NCI-H1092 (cell line): ENCODE measurements at places on chromosomes 5 and 9.

DNA sequence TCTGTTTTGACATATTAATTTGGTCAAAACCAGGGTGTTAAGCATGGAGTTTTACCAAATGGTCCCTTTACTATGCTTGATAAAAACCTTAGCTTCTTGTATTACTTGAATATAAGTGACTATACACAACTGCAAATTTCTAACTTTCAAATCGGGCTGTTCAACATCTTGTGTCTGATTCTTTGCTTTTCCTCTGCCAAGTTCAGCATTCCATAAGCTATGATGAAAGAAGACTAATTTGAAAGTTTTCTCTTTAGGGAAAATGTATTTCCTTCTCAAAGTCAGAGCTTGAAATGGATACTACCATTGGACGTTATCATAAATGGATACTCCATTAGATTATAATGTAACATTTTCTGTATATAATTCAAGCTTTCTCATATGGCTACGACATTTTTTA lies 792.9 kb downstream of the EFNA5 start:
- DNase-seq: no peak

DNA sequence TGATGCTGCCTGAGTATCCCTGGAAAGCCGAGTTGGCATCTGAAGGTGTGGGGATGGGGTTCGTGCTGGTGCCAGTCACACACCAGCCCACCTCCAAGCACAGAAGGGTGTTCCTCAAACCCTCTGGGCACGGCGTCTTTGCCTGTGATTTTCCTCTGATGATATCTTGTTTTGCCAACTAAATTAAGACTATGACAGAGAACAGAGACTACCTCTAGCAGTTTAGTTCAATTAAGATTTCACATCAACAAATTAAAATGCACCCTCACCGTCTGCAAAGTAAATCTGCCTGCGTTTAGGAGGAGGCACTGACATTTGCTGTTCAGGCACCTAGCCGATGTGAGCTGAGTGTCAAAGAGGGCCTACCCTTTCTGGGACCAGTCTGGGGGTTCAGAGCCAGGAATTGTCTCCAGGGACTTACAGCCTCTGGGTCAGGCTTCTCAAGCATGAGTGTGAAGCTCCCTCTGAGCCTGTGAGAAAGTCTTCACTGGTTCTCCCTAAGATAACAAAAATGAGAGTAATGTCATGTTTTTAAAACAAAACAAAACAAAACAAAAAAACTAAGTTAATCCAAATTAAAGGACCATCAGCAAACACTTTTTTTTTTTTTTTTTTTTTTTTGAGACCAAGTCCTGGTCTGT lies 55.4 kb upstream of the CTNNA1 start:
- DNase-seq: no peak

- DNase-seq: no peak
Observed at GRCh38 chr9:18330401-18331309, 143.3 kb upstream of the ADAMTSL1 start.

DNA sequence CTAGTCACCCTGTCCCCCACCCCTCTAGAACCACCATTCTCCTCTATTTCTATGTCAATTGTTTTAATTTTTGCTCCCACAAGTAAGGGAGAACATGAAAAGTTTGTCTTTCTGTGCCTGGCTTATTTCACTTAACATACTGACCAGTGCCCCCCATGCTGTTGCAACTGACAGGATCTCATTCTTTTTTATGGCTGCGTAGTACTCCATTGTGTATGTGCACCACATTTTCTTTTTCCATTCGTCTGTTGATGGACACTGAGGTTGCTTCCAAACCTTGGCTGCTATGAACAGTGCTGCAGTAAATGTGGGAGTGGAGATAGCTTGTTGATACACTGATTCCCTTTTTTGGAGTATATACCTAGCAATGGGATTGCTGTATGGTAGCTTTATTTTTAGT lies 7.4 kb upstream of the TERT start:
- no peak for DNase-seq

DNA sequence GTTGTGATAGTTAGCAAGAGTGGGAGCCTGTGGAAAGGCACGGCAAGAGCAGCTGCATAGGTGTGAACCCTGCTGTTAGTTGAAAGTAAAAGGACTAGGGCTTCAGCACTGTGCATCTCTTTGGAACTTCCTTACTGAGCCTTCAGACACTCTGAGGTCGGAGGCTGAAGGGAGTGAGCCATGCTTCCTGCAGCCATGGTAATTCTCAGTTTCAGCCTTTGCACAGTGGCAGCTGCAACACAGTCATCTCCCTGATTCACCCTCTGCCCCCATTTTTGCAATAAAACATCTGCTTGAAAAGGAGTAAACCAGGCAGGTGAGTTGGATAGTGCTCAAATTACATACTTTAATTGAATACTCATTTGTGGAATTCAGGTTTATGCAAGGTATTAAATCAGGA lies 6.5 kb upstream of the TLE4 start:
- no peak for DNase-seq

DNA sequence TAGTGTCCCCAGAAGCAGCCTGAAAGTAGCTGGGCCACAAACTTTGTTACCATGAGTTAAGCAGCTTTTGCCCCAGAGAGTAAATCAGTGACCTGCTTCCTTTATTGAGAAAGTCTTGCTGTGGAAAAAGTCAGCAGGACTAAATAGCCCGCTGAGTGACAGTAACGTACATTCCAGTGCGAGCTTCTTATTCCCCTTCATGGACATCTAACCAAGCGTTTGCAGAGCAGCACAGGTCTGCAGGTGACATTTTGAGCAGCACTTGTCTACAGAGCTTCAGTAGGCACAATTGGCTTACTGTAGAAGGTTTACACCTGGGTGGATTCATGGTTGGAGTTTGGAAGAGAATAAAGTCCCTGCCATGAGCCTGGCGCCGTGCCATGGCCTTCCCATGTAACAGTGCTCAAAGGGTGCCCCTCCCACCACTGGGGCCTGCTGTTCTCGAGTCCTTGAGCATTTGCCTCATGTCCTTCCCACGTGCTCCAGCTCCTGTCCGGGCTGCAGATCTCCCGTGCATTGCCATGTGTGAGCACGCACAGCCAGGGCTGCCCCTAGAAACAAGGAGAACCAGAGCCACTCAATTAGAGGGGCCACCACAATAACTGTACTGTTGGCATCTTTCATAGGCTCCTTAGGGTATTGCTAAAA lies 41.3 kb upstream of the GRHPR start:
- DNase-seq: no peak

- no peak for DNase-seq
Observed at GRCh38 chr9:92308893-92309292, 15.4 kb upstream of the IARS1 start.

DNA sequence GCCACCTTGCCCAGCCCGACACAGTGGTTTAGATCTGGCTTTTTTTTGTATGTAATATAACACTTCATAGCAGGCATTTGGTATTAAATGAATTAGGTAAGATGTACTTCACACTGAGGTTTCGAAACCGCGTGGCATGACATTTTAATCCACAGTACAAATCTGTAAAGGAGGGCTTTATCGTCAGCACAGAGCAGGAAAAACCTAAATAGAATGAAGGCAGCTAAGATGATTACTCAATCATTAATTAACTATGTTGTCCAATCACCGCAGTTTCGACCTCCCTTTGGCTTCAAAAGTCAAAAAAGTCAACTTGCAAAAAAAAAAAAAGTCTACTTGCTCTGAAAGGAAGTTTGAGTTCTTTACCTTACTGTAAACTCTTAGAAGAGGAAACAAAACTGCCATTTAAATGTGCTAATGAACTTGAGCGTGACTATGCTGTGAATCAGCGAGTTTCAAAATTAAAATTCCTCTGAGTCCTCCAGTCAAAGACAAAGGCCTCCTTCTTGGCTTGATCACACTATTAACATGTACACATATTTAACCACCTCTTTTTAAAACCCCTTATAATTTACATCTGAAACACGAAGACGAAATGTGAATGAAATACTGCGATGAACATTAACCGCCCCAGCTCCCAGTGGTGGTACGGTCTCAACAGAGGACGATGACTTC lies 698 bp upstream of the SEC24A start:
- no peak for DNase-seq

GRCh38 chr5:113607361-113607760 lies 93.9 kb downstream of the YTHDC2 start:
- DNase-seq: no peak

DNA sequence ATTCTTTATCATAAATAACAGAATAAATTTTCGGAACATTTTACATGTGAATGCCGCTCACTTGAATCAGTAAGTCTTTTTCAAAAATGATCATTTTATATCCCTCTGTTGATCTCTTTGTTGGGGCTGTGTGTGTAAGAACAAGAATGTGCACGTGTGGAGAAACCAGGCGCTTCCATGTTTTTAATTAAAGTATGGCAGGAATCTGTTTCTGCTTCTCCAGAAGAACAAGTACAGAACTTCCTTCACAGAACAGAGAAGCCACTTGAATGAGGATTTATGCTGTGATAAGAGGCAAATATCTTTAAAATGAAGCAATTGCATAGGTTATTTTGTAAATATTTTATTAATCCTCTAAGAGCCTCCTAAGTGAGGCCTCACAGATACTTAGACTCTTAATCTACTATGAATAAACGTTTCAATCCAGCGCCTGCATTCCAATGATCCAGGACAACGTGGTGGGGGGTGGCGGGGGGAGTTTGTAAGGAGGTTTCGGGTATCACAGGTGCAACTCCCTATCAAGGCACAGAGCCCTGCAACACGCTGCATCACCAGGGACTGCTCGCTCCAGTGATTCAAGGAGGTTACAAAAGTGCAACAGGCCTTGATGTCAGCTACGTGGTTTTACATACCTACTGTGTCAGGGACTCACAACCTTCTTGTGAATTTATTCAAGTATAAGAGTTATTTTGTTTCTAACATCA lies 409.2 kb downstream of the BNC2 start:
- DNase-seq: no peak

DNA sequence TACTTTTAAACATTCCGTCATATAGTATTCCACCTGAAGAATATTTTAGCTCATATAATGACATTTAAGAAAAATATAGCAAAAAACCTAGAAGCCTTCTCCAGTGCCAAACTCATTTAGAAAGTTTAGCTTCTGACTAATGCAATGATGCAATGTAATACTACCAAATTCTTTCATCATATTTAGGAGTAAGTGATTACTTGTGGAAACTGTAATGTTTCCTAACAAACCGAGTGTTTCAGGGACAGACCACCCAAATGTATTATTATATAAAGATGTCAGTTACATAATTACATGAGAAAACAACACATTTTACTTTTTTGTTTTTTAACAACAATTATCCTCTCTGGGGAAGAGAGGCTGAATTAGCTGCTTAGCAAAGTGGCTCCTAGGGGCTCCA lies 316.2 kb downstream of the ARL15 start:
- no peak for DNase-seq

GRCh38 chr9:90137801-90138200 lies 504.8 kb downstream of the DIRAS2 start:
- DNase-seq: no peak

DNA sequence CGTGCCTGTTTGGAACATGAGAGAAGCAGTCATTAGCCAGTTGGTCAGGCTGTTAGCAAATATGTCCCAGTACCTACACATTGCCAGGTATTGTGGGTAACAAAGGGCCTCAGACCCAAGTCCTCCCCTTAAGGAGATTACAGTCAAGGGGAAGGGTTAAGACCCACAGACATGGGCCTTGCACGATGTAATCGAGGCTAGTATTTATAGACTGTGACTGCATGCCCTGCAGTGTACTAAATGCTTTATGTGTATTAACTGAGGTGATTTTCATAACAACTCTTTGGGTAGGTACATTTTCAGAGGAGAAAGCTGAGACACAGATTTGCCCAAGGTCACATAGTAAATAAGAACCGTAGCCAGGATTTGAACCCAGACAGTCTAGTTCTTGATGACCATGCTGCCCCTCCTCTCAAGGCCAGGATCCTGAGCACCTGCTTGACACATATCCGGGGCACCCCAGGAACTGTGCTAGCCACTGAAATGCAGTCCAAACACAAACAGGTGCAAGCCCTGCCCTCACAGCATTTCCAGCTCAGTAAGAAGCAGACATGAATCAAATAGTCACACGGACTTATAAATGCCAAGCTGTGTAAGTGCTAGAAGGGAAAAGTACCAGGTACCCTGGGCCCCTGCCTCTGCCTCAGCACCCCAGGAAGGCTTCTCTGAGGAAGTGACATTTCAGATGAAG lies 32.0 kb upstream of the GRPEL2 start:
- no peak for DNase-seq

GRCh38 chr9:96302021-96302420 lies at the start of gene HSD17B3:
TSS of gene HSD17B3 (minus strand) at chr9:96302176. CDS start at chr9:96302104, 72 bp downstream.
- no peak for DNase-seq

GRCh38 chr5:32387841-32388240 lies 56.7 kb downstream of the ZFR start:
- no peak for DNase-seq

GRCh38 chr5:129111351-129111750 lies 16.8 kb downstream of the ISOC1 start:
- DNase-seq: no peak

DNA sequence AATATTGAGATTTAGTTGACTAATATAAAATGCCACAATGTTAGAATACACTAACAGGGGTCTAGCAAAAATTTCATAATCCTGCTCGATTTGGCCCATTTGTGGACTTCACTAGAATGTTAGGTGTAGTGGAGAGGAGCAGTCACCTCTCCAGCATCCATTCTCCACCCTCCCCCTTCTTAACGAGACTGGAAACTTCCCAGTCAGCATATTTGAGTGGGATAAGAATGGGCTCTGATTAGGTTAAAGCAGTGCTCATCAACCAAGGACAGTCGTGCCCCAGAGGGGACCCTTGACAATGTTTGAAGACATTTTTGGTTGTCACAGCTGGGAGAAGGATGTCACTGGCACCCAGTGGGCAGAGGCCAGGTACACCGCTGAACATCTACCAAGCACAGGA lies 46.7 kb downstream of the FANCC start:
- no peak for DNase-seq

- no peak for DNase-seq
Observed at GRCh38 chr5:91177639-91178038, 205.5 kb downstream of the ARRDC3 start.

DNA sequence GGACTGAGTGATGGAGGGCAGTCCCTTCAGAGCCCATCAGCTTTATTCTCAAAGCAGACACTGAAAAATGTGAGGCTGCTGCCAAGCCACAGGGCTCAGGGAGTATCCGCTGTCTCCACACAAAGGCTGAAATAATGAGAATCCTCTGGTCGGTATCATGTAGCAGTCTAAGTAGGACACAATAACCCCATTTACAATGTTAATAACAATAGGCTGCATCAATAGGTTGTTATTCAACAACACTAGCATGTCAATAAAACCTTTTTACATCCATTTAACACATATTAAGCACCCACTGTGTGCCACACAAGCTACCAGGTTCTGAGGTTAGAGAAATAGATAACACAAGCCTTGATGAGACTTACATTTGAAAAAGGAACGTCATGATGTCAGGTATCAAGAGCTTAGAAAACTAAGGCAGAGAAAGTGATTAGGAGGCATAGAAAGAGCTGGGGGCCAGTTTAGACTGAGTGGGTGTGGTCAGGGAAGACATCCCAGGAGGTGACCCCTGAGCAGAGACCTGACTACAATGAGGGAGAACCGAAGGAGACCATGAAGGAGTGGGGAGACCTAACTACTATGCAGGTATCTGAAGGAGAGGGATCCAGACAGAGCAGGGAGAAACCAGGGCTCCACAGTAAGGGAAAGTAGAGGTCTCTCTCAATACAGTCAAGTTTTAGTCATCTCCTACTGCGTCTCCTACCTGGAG lies 140.1 kb upstream of the GRIA1 start:
- DNase-seq: no peak

GRCh38 chr5:180898621-180899246 lies at the start of gene BTNL8:
TSS of gene BTNL8 (plus strand) at chr5:180899159. CDS start at chr5:180899311, 152 bp downstream.
- DNase-seq: no peak

- DNase-seq: no peak
Observed at GRCh38 chr5:172574871-172575223, 66.2 kb upstream of the NEURL1B start.
